ENCODE measurements at places on chromosomes 6 and 20.

DNA sequence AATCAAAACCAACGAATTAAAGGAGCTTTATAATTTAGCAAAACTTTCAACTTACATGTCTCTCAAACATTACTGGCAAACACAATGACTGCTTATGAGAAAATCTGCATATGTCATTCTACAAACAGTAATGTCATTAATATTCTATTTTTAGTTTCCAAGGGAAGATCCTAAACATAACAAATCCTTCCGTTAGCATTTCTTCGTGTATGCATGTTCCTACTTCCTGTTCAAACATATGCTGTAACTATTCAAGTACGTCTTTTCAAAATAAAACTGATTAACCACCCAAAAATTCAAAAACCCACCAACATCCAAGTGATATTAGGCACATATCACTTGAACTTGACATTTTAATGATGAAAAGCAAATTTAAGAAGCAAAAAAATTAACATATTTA, 131.3 kb downstream of the HACE1 start:
- DNase-seq = no peak

GRCh38 chr20:24840121-24840713, 108.9 kb upstream of the CST7 start:
- no peak for DNase-seq

GRCh38 chr20:49303065-49303552, 25.3 kb upstream of the ZNFX1 start:
- DNase-seq = no peak

DNA sequence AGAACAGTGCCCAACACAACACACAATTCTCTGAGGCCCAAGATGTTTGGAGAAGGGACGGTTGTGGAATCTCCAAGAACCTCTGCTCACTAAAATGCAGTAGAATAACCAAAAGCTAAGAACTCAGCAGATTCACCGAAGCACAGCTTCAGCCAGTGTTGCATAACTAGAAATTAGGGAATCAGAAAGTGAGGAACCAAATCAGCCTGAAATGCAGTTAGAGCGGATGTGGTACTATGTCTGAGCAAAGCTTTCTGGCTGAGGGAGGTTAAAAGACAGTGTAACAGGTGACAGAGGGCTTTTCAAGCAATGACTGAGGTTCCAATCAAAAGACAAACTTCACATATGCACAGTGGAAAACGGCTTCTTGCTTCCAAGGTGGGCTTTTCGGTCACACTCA, 197.9 kb upstream of the KCNK16 start:
- DNase-seq = no peak

DNA sequence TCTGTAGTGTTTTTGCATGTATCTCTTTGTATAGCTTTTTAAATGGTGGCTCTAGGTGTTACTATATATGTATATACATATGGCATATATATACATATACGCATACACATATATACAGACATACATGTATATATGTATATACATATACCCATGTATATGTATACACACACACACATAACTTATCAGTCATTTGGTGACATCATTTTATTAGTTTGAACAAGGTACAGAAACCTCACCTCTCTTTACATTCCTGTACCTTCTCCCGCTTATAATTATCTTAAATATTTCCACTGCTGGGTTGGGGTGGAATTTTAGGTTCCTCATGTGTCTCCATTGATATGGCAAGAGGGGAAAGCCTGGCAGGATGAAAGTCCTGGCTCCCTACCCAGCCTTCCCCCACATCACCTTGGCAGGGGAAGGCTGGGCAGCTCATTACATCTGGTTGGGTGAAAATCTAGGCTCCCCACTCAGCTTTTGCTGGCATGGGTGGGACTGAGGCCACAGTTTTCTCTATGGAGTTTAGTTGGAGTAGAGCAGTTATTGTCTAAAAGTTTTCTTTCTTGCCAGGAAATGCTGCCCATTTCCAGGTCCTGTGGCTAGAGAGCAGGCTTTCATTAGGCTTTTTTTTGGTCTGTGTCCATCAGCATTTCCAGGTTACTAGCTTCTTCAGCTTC, 7.6 kb downstream of the GLO1 start:
- no peak for DNase-seq

DNA sequence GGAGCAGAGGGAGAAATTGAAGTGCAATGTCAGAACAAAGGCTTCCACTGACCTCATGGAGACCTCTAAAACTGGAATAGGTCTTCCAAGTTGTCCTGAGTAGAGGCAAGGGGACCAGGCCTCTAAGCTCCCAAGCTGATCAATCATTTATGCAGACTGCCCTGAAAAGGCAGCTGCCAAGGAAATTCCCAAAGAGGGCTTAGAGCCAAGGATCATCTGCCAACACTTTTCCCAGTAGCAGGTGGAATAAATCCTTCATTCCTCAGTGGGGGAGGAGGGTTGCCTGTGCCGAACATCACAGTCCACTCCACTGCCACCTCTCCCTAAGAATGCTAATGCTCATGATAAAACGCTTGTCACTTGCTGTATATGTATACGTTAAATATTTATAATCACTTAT, 29.3 kb upstream of the RALY start:
- DNase-seq = no peak

GRCh38 chr6:168127384-168127868, 48.4 kb upstream of the FRMD1 start:
- DNase-seq = no peak

- no peak for DNase-seq
Measured at GRCh38 chr20:54477191-54477955, 2.0 kb downstream of the DOK5 start.

DNA sequence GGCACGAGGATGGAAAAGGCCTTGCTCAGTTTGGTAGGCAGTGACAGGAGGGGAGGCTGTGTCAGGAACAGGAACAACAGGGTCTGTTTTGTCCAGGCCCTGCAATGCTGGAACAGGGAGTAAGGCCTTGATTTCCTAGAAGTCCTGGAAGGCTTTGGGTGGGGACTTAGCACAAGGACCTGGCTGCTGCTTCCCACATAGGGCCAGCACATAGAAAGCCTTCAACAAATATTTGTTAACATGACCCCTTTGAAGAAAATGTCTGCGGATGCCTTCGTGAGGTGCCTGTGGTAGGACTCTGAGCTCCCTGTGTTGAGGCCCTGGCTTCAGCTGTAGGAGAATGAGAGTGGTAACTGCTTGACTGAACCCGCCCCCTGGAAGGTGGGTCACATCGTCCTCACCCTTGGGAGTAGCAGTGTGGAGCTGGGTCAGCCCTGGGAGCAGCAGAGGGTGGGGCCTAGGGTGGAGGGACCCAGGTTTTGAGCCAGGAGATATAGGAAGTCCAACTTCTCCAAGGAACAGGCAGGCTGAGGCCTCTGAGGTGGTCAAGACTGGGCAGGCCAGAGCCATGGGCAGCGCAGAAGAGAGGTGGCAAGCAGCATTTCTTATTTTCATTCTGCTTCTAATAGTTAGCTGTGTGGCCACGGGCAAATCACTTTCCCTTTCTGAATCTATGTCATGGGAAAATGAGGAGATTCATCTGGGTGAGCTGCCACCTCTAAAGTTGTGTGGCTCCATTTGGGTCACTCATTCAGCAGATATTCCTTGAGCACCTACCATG, 50.0 kb downstream of the CNBD2 start:
- no peak for DNase-seq

GRCh38 chr6:30782425-30783014, 38.2 kb upstream of the IER3 start:
- no peak for DNase-seq

- no peak for DNase-seq
Measured at GRCh38 chr6:93447874-93448273, 28.5 kb upstream of the EPHA7 start.

- no peak for DNase-seq
Measured at GRCh38 chr20:46995561-46996142, 101.0 kb downstream of the EYA2 start.

- DNase-seq = no peak
Measured at GRCh38 chr6:116200619-116201249, 53.1 kb downstream of the TSPYL4 start.

DNA sequence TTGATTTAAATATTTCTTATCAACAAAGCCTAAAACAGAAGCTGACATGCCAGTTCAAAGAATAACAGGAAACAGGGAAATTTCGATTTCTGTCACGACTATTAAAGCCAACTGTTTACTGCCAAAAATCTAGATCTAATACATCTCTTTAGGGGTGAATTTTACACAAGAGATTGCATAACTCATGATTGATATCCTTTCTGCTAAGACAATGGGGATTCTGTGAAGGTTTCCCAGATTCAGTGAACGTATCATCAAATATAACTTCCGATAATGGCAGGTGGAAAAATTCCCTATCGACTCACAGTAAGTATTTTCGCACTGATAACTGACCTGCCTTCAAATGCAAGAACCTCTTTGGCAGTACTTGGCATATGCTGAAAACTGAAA, 42.9 kb downstream of the NHSL1 start:
- DNase-seq = no peak

DNA sequence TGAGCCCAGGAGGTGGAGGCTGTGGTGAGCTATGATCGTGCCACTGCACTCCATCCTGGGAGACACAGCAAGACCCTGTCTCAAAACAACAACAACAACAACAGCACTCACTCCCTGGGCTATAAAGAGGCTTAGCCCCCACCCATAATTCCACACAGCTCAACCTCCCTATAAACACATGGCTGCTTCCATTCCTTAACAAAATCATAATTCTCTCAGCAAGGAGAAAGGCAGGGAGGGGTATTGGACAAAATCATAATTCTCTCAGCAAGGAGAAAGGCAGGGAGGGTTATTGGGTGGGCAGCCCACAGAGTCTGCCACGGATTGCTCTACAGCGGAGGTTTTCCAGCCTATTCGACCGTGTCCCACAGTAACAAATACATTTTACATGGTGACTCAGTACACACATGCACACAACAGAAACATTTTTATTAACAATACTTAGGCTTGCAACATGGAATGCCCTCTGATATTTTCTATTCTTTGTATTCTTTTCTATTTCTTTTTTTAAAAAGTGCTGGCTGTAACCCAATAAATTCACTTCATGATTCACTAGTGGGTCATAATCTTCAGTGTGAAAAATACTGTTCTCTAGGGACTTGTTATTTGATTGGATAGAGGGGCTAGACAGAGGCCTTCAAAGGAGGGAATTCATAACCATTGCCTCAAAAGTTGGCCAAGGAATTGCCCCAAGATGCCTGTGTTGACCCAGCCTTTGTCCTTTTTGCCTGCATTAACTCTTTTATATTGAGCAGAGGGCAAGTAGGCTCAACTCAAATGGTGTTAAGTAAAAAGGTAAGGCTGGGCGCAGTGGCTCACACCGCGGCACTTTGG, 50.6 kb upstream of the ZMYND8 start:
- DNase-seq = no peak

DNA sequence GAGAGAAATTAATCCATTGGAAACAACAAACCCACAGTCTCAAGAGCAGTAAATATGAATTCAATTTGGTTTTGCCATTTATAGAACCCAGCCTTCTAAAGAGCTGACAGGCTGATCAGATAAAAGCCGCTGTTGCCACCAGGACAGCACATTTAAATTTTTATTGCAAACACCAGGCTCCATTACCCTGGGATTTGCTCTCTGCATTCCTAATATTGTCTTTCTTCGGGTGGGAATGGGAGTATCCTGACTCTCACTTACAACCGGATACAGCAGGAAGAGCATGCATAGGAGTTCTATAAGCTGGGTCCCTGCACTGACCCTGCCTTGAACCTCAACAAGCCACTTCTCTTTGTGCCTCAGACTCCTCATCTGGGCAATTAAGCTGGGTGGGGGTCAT, 142.9 kb downstream of the LRFN2 start:
- no peak for DNase-seq

GRCh38 chr20:39089029-39089428, 126.9 kb downstream of the DHX35 start:
- DNase-seq = no peak

DNA sequence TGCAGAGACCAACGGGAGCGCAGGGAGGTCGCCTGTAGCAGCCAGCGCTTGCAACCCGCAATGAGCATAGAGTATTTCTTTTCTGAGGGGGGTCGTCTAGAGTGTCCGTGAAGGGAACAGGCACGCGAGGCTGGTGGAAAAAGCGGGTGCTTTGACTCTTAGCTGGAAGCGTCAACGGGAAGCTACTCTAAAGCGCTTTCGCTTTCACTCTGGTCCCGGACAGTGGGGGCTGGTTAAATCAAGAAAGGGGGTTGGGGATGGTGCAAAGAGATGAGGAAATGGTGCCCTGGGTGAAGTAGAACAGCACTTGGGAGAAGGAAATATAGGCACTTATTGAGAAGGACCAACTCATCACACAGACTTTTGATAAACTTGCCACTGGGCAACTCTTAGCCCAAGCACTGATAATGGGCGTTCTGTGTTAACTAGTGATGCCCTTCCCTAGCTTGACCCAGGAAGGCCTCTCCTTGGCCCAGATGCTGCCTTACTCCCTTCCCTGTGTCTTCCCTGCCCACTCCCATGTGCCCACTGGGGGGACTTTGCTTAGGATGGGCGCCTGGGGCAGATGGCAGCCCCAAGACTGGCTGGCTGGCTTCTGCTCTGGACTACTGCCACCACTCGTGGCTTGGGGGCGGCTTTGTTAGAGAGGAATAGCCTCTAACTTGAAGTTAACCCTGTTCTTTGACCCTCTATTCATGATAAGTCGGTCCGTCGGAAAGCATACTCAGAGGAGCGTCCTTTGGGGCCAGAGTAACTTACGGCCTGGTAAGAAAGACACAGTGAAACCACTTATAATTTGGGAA, 585 bp downstream of the PSMB9 start:
- DNase-seq = no peak

DNA sequence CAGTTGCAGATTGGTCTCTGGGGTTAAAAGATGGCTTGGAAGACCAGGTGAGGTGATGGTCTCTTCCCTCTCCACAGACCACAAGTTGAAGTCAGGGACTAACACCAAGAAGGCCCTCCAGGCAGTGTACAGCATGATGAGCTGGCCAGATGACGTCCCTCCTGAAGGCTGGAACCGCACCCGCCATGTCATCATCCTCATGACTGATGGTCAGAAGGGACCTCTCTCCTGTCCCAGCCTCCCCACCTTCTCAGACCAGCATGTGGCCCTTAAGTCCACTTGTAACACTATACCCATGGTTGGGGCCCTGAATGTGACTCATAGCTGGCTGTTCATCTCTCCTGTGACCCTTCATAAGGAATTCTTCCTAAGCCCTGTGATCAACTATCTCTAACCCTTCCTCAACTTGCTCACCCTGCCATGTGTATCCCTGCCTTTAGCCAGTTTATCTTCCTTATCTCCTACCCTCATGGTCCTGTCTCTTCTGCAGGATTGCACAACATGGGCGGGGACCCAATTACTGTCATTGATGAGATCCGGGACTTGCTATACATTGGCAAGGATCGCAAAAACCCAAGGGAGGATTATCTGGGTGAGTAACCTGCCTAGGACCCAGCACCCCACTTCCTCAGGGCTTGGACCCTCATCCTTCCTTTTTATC, 3.0 kb downstream of the CFB start:
- DNase-seq = no peak
